ENCODE measurements at places on chromosomes 5 and 9. TPM values are rescaled to one million over a fixed set of nuclear protein-coding genes. Genes with fewer than 3 reads are reported as not detected.

Gene MARCHF3
- 2.3 TPM for total RNA-seq

Gene CNTNAP3
- 14.8 TPM for total RNA-seq

Gene HCN1
- total RNA-seq = 0.10 TPM

Gene ZNG1A
- 48.5 TPM for total RNA-seq

Gene BTNL3
- total RNA-seq = not detected

Gene ZNF454
- total RNA-seq = 0.61 TPM

Gene XPA
- total RNA-seq = 9.3 TPM

Gene ALDH1A1
- 0.44 TPM for total RNA-seq

DNA sequence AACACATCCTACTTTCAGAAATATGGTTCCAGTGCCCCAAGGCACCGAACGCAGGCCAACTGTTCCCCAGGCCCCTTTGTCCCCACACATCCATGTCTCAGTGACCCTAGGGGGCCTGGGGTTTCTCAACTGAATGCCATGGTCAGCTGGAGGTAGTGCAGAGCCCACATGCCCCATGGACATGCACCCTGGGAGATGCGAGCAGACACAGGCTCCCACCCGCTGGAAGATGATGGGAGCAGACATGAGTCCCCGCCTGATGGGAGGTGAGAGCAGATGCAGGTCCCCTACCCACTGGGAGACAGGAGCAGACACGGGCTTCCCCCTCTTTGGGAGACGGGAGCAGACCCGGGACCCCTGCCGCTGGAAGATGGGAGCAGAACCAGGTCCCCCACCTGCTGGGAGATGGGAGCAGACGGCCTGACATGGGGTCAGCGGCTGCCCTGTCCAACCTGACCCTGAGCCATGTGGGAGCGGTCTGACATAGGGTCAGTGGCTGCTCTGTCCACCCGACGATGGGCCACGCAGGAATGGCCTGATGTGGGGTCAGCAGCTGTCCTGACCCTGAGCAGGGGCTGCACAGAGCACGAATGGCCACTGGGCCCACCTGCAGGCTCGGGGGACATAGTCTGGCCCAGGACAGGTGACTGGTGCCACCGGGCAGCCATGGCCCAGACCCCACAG lies 18.4 kb downstream of the ZDHHC11B start:
- H3K27ac ChIP-seq = no peak overlapping the region
- no peaks in the 10 kb centered on the region for H3K36me3 ChIP-seq
- H3K4me1 ChIP-seq = no peaks in the 10 kb centered on the region
- no peaks in the 10 kb centered on the region for H3K27me3 ChIP-seq

GRCh38 chr5:55421074-55421529 lies 113.3 kb downstream of the MTREX start:
- H3K4me1 ChIP-seq = no peaks in the 10 kb centered on the region
- no peaks in the 10 kb centered on the region for H3K27me3 ChIP-seq
- no peak overlapping the region for H3K27ac ChIP-seq
- H3K36me3 ChIP-seq = peaks cover 21% of the 10 kb centered on the region

GRCh38 chr9:74391816-74392215 lies 105.3 kb upstream of the RORB start:
- H3K27me3 ChIP-seq = no peaks in the 10 kb centered on the region
- no peaks in the 10 kb centered on the region for H3K4me1 ChIP-seq
- DNase-seq = no peak
- no peaks in the 10 kb centered on the region for H3K36me3 ChIP-seq
- H3K27ac ChIP-seq = no peak overlapping the region

DNA sequence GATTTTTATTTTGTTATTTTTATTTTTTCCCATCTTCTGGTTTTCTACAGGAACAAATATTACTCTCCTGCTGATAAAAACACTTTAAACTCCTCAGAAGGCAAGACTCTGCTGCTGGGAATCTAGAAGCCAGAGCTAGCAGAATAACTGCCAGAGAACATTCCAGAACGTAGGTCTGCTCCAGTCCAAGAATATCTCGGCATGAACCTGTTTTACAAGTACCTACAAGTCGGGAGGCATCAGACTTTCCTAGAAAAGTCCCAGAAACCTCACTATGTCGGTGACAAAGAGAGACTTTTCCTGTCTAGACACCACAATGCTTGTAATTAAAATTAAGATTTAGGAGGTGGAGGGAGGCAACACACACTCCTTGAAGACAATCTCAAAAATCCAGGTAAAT lies 41.4 kb downstream of the FABP6 start:
- H3K27me3 ChIP-seq = no peaks in the 10 kb centered on the region
- H3K4me1 ChIP-seq = no peaks in the 10 kb centered on the region
- no peak overlapping the region for H3K27ac ChIP-seq
- no peak overlapping the region for H3K4me3 ChIP-seq

- H3K4me3 ChIP-seq = no peak overlapping the region
- H3K27me3 ChIP-seq = no peaks in the 10 kb centered on the region
- DNase-seq = no peak
Measured at GRCh38 chr5:173928871-173929574, 40.9 kb downstream of the CPEB4 start.

- no peaks in the 10 kb centered on the region for H3K4me1 ChIP-seq
- DNase-seq = no peak
- H3K4me3 ChIP-seq = no peak overlapping the region
- H3K36me3 ChIP-seq = no peaks in the 10 kb centered on the region
- no peaks in the 10 kb centered on the region for H3K27me3 ChIP-seq
Measured at GRCh38 chr5:64746446-64746845, 22.0 kb downstream of the SREK1IP1 start.

GRCh38 chr9:93698140-93698908 lies 121.9 kb downstream of the PHF2 start:
- H3K36me3 ChIP-seq = no peaks in the 10 kb centered on the region
- no peak overlapping the region for H3K4me3 ChIP-seq
- no peak for DNase-seq
- no peaks in the 10 kb centered on the region for H3K27me3 ChIP-seq
- no peaks in the 10 kb centered on the region for H3K4me1 ChIP-seq

DNA sequence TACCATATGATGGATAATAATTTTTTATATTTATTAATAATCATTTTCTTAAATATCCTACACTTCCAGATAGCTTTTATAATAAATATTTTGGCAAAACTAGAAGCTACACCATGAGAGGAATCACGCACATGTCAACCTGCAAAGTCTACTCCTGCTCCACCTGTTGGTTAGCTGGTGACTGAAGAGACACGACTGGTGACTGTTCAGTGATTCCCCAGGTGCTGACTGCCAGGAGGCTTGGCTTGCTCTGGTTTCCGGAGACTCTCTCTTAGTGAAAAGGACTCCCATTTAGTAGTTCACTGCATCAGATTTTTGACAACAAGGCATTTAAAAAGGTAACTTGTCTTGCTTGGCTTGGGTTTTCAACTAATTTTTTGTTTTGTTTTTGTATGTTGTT lies 20.9 kb downstream of the GZMA start:
- no peaks in the 10 kb centered on the region for H3K4me1 ChIP-seq
- DNase-seq = no peak
- H3K36me3 ChIP-seq = no peaks in the 10 kb centered on the region
- peaks cover 36% of the 10 kb centered on the region for H3K27me3 ChIP-seq
- no peak overlapping the region for H3K4me3 ChIP-seq

- H3K27me3 ChIP-seq = peaks cover 28% of the 10 kb centered on the region
- no peak overlapping the region for H3K27ac ChIP-seq
- no peaks in the 10 kb centered on the region for H3K4me1 ChIP-seq
- DNase-seq = no peak
- no peaks in the 10 kb centered on the region for H3K36me3 ChIP-seq
- H3K4me3 ChIP-seq = no peak overlapping the region
Measured at GRCh38 chr9:68931821-68932220, 82.1 kb downstream of the PRKACG start.

DNA sequence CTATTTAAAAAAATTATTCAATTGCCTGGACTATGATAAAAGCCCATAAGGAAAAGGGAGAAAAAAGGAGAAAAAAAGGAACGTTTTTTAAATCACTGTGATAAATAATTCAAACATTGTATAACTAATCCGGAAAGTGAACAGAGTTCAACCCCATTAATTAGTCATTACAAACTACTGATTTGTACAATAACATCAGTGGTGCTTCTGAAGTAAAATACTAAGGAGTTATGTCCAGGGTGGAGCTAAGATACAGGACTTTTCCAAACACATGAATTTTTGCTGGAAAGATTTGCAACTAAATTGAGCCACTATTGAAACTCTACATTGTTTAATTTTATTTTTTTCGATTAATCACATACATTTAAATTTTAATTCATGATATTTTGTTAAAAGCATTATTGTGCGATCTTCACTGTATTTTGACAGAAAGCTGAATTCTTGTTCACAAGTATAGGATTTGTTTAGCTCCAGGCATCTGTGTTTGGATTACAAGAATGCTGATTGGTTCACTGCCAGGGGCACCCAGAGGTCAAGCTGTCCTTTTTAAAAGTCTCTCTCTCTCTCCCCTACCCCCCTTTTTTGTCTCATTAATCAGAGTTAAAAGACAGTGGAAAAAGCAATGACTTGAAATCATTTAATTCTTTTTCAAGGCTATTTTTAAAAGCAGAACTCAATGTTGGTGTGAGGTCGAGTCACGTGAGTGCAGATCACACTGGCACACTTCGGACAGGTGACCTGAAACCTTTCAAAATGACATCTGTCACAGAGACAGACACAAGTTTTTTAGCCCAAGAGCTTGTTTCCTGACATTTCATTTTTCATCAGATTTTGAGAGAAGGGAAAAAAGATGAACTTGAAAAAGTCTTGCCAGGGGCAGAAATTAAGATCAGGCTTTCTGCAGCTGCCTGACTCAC lies 387.3 kb downstream of the NR2F1-AS1 start:
- H3K4me1 ChIP-seq = peaks cover 59% of the 10 kb centered on the region
- no peak for DNase-seq
- peak overlapping the region; percentile 92 for H3K27ac ChIP-seq
- H3K36me3 ChIP-seq = no peaks in the 10 kb centered on the region
- H3K27me3 ChIP-seq = no peaks in the 10 kb centered on the region

GRCh38 chr9:77680581-77680980 lies 32.5 kb upstream of the GNA14 start:
- H3K4me1 ChIP-seq = no peaks in the 10 kb centered on the region

- no peak overlapping the region for H3K27ac ChIP-seq
- no peaks in the 10 kb centered on the region for H3K36me3 ChIP-seq
- H3K4me1 ChIP-seq = no peaks in the 10 kb centered on the region
- DNase-seq = no peak
- H3K4me3 ChIP-seq = no peak overlapping the region
- no peaks in the 10 kb centered on the region for H3K27me3 ChIP-seq
Measured at GRCh38 chr5:160071516-160071915, 47.7 kb downstream of the PWWP2A start.

- H3K4me1 ChIP-seq = peaks cover 10% of the 10 kb centered on the region
- H3K36me3 ChIP-seq = no peaks in the 10 kb centered on the region
- H3K27me3 ChIP-seq = no peaks in the 10 kb centered on the region
Measured at GRCh38 chr9:122814545-122814944, 13.8 kb downstream of the PDCL start.

DNA sequence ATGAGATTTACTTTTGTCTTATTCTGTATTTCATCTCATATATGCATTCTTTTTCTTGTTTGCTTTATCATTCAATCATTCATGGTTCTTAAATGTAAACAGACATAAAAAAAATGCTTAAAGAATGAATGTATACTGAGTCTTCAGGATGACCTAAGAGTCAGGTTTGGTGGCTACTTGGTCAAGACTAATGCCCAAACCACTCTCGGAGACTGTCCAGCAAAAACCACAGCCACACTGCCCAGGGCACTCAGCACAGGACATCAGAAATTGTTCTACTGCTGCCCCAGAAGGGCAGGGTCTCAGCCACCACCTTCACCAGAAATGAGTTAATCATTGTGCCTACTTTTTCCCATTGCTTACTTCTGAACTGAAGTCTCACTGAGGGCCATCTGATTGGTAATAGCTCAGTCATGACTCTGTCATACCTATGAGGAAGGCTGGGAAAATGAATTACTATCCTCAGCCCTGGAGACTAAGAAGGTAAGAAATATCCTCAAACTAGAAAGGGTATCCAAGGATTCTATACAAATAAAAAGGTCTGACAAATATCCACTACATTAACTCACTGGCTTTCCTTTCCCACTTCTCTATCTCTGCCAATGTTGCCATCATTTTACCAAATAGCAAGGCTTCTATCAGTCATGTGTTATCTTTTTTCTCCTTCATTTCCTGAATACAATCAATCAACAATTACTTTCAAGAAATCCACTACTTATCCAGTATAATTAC lies 236.1 kb downstream of the CETN3 start:
- H3K4me1 ChIP-seq = no peaks in the 10 kb centered on the region
- no peak for DNase-seq
- H3K36me3 ChIP-seq = no peaks in the 10 kb centered on the region
- no peak overlapping the region for H3K4me3 ChIP-seq

- no peaks in the 10 kb centered on the region for H3K36me3 ChIP-seq
- no peak for DNase-seq
- no peaks in the 10 kb centered on the region for H3K4me1 ChIP-seq
- H3K4me3 ChIP-seq = no peak overlapping the region
- no peak overlapping the region for H3K27ac ChIP-seq
- no peaks in the 10 kb centered on the region for H3K27me3 ChIP-seq
Measured at GRCh38 chr9:78212868-78213267, 23.0 kb upstream of the CEP78 start.

- no peak overlapping the region for H3K4me3 ChIP-seq
- H3K27me3 ChIP-seq = no peaks in the 10 kb centered on the region
- H3K4me1 ChIP-seq = no peaks in the 10 kb centered on the region
- H3K27ac ChIP-seq = no peak overlapping the region
- H3K36me3 ChIP-seq = no peaks in the 10 kb centered on the region
Measured at GRCh38 chr5:97071101-97071500, 71.3 kb downstream of the LIX1 start.

GRCh38 chr5:81045389-81045807 lies 85.2 kb downstream of the RASGRF2 start:
- no peaks in the 10 kb centered on the region for H3K36me3 ChIP-seq
- no peak for DNase-seq
- no peak overlapping the region for H3K27ac ChIP-seq
- H3K4me3 ChIP-seq = no peak overlapping the region
- H3K4me1 ChIP-seq = no peaks in the 10 kb centered on the region
- peaks cover 5% of the 10 kb centered on the region for H3K27me3 ChIP-seq

DNA sequence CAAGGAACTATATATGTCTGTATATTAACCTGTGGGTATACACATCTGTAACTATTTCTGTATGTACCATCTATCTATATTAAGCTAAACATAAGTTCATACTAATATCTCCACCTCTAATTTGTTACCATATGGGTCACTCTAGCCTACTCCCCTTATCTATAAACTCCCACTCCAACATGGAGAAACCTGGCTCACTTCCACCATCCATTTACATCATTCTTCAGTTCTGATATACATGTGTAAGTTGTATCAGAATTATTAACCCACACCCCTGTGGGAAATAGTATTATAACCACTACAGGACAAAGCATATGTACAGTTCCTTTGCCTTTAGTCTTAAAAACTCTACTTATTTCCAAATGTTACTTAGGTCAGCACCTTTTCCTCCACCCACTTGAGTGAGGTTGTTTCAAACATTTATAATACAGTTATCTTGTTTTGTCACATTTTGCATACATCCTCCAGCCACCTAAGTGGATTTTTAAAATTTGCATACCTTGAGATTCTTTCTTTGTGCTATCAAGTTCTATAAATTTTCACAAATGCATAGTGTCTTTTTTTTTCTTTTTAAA lies 10.6 kb downstream of the NDFIP1 start:
- DNase-seq = no peak
- H3K27ac ChIP-seq = no peak overlapping the region
- H3K36me3 ChIP-seq = no peaks in the 10 kb centered on the region
